ENCODE measurements at places on chromosomes 16 and 17.

- no peak for DNase-seq
Observed at GRCh38 chr17:40485851-40486521, 15.4 kb downstream of the TNS4 start.

DNA sequence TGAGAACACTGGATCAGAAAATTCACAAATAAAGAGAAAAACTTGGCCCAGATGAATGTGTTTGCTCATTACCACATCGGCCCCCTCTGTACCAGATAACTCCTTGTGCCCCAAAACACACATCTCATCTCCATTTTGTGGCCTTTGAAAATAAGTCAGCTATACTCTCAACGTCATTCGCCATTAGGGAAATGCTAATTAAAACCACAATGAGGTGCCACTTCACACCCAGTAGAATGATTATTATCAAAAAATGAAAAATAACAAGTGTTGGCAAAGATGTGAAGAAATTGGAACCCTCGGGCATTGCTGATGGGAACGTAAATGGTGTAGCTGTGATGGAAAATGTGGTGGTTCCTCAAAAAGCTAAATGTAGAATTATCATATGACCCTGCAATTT, 34.6 kb upstream of the AKTIP start:
- no peak for DNase-seq

DNA sequence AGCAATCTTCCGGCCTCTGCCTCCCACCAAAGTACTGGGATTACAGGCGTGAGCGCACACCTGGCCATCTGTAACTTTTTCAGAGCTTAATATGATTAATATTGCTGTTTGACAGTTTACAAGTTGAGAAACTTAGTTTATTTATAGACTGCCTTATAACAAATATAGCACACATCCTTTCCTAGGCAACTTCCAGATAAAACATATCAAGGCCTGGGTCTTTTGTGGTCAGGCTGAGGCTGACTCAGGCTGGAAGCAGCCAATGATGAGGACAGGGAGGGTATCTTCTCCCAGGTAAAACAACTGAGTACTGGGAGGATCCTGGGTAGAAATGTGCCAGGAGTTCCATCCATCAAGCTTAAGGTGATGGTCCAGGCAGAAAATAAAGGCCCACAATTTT, 16.2 kb downstream of the LUC7L start:
- no peak for DNase-seq

DNA sequence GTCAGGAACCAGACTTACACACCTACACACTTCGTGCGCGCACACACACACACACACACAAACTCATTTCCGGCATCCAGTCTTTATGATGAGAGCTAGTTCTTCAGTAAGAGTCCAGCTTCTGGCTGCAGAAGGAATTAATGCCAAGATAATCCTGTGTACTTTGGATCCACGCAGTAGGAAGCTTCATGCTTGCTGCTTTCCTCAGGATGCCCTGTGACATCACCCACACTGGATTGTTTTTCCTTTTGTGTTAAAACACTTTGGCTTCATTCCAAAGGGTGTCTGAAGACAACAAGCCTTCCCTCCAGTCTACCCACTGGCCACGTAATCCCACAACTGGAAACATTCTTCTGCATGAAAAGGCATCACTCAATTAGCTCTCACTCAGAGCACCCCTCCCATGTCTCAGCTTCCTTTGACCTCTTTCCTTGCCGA, 35.4 kb downstream of the KCNJ16 start:
- no peak for DNase-seq

- no peak for DNase-seq
Observed at GRCh38 chr16:47413041-47413440, 47.8 kb downstream of the ITFG1 start.

DNA sequence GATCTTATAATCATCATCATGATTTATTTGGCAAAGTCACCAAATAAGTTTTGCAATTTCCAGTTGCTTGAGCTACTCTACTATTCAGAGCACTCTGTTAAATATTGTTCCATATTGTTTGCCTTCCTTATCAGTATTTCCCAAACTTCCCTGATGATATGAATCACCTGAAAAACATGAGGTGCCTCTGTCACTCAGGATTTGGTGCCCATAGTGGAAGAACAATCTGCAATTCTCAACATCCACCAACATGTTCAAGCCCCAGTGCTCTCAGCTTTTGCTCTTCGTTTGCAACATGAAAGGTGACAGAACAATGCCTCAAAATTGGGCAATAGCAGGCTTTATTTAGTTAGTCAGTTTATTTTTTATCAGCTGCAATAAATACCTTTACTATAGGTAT, 28.6 kb upstream of the WSB1 start:
- no peak for DNase-seq

GRCh38 chr16:88830258-88830657, 18.5 kb upstream of the APRT start:
- no peak for DNase-seq

GRCh38 chr16:57301126-57301817, 16.8 kb upstream of the PLLP start:
- DNase-seq, result no peak

GRCh38 chr16:9092978-9093344, 1.5 kb downstream of the HAPSTR1 start:
- no peak for DNase-seq

- no peak for DNase-seq
Observed at GRCh38 chr16:49343291-49343690, 30.3 kb upstream of the C16orf78 start.

GRCh38 chr17:67474081-67474661, 97.1 kb downstream of the PITPNC1 start:
- no peak for DNase-seq

GRCh38 chr16:66705790-66706505, 9.4 kb upstream of the CMTM4 start:
- no peak for DNase-seq

DNA sequence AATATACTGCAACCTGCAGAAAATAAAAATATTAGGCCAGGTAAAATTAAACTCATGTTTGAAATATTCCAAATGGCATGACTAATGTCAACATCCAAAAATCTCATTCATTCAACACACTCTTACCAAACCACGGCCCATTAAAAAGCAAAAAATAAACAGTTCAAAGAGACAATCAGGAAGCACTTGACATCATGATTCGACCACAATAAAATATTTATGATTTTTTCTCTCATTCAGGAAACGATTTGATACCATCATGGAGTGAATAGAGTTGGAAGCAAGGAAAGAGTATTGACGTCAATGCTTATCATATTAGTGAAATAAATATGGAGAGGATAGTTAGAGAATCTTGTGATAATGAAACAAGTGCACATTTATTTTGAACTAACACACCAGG, 354.1 kb downstream of the KCNJ2 start:
- no peak for DNase-seq

DNA sequence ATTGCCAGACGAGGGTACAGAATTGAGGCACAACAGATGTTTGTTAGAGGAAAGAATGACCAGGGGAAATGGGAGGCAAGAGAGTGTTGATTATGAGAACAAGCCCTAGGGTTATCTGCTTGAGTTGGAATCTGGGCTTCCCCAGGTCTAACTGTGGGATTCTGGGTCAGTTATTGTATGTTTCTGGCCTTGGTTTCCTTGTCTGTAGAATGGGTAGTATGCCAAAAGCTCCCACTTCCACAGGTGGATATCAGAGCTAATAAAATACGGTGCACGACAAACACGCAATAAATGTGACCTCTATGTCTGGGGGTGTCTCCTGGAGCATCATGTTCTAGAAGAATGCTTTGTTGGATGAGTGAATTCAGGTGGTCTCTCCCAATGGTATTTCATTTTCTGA, 517 bp downstream of the TMC5 start:
- no peak for DNase-seq

DNA sequence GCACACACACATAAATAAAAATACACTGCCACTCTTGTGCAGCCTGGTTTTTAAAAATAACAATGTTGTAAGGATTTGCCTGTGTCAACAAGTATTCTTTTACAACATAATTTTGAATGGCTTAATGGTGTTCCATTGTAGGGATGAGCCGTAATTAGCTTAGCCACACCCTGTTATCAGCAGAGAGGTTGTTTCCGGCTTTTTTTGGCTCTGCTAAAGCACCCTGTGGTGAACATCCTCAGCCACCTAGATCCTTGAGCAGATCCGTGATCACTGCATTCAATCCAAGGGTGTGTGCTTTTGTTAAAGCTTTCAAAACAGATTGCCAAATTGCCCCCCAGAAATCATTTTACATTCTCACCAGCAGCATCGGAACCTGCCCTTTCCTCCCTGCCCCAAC, 7.0 kb downstream of the KATNB1 start:
- no peak for DNase-seq

DNA sequence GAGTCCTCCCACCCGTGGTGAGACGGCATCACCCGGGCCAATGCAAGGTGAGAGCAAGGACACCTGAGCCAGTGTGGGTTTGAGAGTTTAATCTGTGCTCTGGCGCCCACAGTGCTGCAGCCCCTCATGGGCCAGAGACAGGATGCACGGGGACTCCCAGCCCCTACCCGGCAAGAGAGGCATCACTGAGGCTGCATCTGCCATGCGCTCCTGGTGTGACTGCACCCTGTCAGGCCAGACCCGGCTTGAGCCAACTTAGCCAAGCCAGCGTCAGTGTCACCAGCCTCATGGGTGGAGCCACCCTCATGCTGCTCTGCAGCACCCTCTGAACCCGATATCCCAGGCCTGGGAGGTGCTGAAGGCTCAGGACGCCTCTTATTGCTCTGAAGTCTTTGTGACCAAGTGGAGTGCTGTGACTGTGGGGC, 1.3 kb upstream of the BRICD5 start:
- no peak for DNase-seq

- DNase-seq, result no peak
Observed at GRCh38 chr17:73640691-73641090, 3.6 kb downstream of the SDK2 start.

DNA sequence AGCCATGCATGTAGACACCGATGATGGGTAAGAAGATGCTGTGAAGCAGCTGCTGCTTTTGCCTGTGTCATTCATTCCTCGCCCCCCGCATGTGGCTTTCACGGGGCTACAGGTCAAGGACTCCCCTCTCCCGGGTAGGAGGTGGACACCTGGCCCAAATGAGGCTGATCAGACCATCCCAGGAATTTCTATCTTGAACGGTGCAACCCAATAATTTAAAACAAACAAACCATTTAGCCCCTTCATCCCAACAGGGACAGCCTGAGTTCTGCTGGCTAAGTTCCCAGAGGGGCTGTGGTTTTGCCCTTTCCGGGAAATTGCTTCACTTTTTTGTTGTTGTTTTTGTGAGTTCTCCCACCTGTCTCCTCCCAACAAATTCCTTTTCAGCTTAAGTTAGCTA, 137.7 kb upstream of the CDH5 start:
- DNase-seq, result no peak

Measured in stimulated activated naive B cell treated with anti-CD40 and anti-IgM and Interleukin-4, amounts not matched to agents 10 μg/mL and 1 μg/mL and 100 μg/mL, for 72 hours (primary cell).